ENCODE measurements at places on chromosomes 6 and 20.

DNA sequence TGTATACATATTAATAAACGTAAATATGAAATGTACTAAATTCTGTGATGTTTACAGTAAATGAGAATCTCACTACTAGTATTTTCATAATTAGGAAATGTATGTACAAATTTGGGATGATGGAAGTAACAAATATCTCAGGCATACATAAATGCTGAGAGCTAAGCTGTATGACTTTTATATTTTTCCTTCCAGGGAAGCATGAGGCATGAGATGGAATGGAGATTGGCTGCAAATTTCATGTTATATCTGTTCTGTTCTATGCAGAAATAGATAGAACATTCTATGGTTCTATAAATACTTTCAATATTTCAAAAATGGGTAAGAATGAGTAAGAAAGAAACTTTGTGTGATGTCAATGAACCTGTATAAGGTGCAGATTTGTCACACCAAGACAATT, 335.2 kb downstream of the KHDRBS2 start:
- DNase-seq: no peak

DNA sequence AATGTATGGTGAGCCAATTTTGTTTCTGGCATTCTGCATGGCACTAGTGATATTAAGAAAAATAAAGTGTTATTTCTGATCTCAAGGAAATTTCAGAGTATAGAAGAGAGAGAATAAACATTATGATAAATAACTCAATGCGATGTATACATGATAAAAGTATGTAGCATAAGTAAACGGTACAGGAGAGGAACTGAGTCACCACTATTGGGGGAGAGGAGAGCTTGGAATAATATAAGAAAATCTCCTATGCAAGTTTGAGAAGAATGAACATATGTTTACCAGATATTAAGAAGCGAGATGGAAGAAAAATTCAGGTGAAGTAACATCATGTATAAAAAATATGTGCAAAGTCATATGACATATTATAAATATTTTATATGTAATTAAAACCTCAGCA, 1230.3 kb upstream of the CITED2 start:
- no peak for DNase-seq

DNA sequence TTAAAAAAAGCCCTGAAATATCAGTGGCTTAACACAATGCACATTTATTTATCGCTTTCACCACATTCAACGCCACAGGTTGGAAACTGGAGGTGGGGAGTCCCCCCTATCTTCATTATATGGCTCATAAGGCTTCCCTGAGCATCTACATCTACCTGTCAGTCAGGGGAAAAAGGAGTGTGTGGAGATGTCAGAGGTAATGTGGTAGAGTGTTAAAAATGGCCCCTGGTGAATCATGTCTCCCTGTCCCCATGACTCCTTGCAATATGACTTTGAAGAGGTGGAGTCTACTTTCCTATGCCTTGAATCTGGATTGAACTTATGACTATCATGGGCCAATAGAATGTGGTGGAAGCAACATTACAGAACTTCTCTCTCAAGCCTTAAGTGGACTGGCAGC, 65.5 kb upstream of the BTBD3 start:
- DNase-seq: no peak

GRCh38 chr20:50280851-50281655, 90.4 kb downstream of the CEBPB start:
- no peak for DNase-seq

DNA sequence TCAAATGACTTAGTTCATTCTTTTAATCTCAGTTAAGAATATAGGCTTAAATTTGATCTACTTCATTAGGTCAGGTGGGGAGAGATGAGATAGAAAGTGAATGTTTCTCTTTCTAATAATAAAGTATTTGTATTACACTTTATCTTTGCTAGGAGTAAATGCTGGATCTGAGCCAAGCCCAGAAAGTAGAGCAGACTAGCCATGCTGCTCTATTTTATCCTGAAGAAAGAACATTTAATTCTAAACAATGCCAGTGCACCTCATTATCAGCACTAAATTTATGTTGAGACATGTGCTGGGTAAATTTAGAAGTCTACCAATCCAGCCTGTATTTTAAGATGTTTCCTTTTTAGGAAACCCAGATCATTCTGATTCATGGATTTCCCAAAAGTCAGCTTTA, 43.5 kb downstream of the AKIRIN2 start:
- no peak for DNase-seq

Measured in neural crest cell (in vitro differentiated cells).